ENCODE measurements at places on chromosomes 7 and 10.

GRCh38 chr7:32026083-32026425 lies 44.2 kb downstream of the PDE1C start:
- DNase-seq: no peak

DNA sequence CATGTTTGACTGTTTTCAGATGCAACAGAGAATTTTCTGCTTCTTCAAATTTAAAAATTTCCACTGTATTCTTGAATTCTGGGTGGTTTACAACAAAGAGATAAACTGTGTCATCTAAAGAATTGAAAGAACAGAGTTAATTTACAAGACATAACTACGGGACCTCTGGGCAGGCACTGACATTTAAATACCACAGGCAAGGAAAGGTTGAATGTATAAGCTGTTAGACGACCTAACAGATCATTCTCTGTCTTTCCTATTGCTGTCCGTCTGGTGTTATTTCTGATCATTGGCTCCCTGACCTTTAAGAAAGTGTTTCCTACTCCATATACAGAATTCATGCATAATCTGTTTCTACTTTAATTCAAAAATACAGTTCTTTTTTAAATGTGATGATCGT lies 15.5 kb upstream of the PON3 start:
- DNase-seq: no peak

GRCh38 chr7:43437001-43437400 lies 145.9 kb upstream of the STK17A start:
- DNase-seq: no peak

DNA sequence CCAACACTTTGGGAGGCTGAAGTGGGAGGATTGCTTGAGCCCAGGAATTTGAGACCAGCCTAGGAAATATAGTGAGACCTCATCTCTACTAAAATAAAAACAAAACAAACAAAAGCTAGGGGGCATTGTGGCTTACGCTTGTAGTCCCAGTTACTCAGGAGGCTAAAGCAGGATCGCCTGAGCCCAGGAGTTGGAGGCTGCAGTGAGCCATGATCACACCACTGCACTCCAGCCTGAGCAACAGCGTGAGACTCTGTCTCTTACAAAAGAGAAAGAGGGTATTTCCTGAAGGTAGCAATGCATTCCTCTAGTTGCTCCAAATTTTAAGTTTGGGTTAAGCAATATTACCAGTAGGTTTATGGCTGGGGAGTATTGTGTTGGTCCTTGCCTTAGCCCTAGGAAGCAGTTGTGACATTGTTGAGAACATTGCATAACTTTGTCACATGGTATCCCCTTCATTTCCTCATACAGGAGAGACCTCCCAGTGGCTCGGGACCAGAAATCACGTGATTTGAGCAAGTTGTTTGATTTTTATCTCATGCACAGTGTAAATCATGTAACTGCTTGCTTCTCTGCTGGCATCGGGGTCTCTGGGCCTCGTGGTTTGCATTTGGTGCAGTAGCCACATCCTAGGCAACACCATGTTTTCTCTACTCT lies 23.3 kb upstream of the SMARCD3 start:
- DNase-seq: no peak

DNA sequence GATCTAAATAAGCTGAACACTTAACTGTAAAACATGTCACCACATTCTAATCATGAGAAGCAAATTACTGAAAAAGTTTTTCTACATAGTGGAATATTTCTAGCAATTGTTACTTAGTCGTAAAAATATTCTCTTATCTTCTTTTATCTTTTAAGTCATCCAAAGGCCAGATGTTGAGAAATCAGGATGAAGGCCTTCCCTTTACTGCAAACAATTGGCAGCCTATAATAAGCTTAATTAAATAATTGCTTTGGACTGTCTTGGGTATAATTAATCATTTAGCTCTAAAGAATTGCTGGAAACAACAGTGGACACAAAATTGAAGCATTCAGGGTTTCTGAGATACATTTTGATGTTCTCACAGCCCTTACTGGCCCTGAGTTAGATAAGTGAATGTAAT lies 226.5 kb downstream of the FANK1 start:
- DNase-seq: no peak

DNA sequence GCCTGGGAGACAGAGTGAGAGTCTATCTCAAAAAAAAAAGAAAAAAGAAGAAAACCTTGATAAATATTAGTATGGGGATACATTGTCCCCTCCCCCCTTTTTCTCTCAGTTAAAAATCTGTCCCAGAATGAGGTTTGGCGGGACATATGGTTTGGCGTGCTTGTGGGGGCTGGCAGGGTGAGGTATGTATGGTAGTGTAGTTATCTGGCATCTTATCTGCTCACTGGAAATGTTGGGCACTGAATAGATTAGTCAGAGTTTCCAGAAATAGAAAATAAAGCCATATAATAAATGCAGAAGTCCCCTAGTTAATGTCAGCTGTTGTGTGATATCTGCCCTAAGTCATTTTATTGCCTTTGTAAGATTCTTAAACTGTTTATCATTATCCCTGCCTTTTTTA lies 397.5 kb upstream of the GALNT17 start:
- no peak for DNase-seq

DNA sequence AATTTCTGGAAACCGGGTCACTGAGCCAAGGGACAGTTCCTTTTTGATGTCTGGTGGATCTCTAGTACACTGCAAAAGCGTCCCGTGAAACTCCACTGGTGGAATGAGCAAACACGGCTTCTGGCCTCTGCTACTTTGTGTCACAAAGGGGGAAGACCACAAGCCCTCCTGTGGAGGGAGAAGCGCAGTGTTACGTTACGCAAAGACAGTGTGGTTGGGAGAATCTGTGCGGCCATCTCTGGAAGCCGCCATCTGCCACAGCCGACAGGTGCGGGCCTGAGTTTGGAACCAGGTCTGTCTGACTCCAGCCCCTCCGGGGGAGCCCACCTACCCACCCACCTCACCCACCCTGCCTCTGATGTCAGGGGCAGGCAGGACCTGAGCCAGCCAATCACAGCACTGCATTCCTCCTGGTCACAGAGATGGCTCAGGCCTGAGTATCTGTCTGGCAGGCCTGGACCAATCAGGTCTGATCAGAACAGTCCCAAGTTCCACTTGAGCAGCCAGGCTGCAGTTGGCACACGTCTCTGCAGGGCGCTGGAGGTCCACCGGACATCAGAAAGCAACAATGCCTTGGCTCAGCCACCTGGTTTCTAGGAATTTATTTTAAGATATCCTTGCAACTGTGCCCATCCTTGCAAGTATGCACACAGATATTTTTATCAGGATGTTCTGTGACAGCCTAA lies 3.0 kb upstream of the CYP2W1 start:
- DNase-seq: no peak

- DNase-seq: peak; percentile 10
Observed at GRCh38 chr10:114499630-114500190, 95.4 kb upstream of the AFAP1L2 start.

GRCh38 chr10:45417746-45418145 lies 43.7 kb downstream of the ALOX5 start:
- DNase-seq: no peak

- no peak for DNase-seq
Observed at GRCh38 chr7:25481891-25482290, 253.6 kb upstream of the NPVF start.

GRCh38 chr7:151899513-151900360 lies 22.8 kb upstream of the PRKAG2 start:
- DNase-seq: no peak

GRCh38 chr10:110918269-110918642 lies 724 bp downstream of the BBIP1 start:
- peak; percentile 96 for DNase-seq

- no peak for DNase-seq
Observed at GRCh38 chr10:77661674-77662073, 24.1 kb upstream of the KCNMA1 start.

DNA sequence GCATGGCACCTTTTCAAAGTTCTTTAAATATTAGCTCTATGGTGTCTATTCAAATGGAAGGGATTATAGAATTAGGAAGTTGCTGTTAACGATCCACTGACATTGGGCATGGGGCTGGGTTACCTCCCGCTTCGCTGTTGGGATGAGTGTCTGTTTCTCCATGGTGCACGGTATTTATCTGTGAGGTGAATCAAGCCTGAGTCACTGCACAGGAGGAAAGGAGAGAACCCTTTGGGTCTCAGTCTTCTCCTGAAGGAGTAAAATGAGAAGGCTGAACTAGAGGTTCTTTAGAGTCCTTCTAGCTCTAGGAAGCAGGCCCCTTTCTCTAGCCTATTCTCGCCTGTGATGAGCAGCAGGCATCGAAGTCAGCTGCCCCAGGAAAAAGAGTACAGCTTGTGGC lies 7.3 kb downstream of the JCAD start:
- DNase-seq: no peak

DNA sequence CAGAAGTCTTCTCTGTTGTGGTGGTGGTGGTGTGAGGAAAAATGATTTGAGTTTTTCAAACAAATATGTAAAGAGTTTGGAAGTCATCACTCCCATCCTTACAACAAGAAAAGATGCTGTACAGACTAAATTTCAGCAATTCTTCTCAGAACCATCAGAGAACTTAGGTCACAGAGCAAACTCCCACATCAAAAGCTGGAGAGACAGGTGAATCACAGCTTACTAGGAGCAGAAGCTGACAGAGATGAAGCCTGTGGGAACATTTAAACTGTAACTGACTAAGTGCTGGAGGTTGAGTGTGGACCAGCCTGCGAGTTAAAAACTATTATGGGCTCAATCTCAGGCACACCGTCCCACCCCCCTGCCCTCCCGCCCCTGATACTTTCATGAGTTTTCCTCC lies 97.3 kb downstream of the AKR1D1 start:
- no peak for DNase-seq

All from MM.1S (cell line).